ENCODE measurements at places on chromosomes 16 and 17.

DNA sequence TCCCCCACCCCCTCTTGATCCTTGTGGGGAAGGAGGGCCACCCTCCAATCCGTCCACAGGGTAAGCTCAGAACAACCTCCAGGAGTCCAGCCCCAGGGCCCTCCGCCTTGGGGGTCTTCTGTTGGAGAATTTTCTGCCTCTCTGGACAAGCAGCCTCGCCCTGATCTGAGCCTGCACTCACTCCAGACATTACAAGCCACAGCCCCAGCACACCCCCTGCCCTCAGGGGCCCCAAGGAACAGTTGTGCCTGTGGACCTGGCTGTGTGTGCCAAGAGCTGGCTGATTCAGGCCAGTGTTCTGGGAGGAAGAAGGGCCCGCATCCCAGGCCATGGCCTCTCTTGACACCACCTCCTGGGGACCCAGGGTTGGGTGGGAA, 477 bp upstream of the ARHGAP27 start:
- no peak for DNase-seq

- DNase-seq, result no peak
These were observed 145.8 kb downstream of the SPACA3 start for GRCh38 chr17:33137426-33137825.

- DNase-seq, result no peak
These were observed 996 bp upstream of the CPNE2 start for GRCh38 chr16:57091200-57091974.

DNA sequence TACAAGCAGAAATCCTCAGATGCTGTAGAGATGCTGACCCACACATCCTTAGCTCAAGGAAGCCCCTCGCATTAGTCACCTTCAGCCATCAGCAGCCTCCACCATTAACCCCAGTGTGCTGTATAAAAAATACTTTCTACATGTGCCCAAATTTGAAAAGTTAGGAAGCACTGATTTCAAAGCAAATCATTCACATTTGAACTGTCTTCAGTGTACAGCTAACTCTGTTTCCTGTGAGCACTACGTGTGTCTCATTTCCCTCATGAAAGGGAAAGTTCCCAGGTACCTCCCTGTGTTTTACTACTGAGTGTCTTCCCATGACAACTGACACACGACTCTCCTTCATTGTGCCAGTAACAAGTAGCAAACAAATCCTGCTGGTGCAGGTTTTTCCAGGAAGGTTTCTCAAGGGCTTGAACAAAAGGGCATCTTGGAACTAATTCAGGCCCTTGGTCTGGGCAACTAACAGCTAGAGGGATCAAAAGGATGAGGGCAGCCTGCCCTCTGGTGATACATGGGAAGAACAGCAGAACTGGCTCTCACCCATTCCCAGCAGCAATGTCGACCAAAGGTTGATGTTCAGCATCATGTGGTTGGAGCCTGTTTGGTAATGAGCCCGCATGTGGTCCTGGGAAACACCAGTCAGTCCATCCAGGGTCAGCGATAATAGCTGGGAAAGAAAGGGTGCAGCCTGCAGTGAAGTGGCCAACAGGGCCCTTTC, 4.0 kb downstream of the SLC35B1 start:
- no peak for DNase-seq

DNA sequence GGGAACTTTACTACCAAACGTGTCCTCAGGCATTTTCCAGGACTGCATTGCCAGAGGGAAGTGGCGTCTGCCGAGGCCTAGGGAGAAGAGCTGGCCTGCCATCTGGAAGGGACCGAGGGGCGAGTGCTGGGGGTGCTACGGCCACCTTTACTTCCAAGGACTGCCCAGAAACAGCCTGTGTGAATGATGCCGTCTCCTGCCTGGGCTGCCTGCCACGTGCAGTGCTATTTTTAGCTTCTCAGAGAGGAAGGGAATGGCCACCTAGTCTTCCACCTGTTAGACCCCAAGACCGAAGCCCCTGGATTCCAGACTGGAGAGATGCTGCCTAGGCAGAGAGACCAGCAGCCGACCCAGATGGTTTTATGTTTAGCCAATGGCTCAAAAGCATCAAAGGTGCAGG, 57.2 kb downstream of the VAC14 start:
- DNase-seq, result no peak
